Activated CD4-positive, alpha-beta T cell treated with anti-CD3 and anti-CD28 coated beads for 1 hour (primary cell): ENCODE measurements at places on chromosomes 16 and 17.

GRCh38 chr17:57915544-57915943 is 39.7 kb downstream of the CUEDC1 start:
- DNase-seq, result no peak

DNA sequence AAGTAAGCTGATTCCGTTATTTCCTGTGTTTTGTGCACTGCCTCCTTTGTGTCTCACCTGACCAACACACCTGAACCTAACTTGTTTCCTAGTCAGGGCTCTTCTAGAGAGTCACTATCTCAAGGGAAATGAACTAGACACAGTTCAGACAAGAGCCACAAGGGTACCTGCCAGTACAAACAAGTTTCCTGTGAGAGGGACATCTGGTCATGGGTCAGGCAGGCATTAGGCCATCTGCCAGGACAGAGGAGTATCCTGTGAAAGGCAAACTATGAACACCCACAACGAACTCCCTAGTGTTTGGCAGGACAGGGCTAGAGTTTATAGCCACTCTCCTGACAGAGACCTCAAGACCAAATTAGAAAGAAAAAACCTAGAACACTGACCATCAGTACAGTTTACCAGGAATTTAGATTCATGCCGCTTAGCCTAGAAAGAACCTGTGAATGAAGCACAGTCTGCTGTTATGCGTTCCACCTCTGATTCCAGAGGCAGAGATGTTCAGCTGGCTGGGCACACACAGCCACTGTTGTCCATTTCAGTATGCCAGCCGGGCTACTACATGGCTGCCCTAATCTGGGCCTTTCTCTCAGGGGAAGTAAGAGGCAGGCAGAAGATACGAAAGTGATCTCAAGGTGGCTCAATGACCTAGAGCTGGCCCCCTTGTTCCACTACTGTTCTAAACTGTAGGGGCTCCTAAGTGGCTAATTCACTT is 20.7 kb upstream of the GLG1 start:
- no peak for DNase-seq

DNA sequence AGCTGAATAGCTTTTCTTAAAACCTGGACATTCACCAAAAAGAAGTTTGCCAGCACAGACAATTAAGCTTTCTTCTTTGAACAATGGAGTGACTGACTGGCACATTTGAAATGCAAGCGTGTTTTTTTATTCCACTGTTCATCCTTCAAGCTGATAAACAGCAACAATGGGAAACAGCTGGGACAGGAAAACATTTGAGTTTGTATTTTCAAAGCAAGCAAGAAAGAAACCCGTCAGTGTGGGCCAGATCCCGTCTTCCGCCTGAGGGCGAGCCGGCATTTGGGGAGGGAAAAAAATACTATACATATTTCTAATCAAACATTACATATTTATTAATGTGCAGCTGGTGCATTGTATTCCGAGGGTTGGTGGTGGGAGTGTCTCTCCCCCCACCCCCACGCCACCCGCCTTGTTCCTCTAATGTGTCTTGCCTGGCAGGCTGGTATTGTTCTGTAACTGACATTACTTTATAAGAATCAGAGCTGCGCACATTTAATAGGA is 94.3 kb downstream of the CYLD start:
- DNase-seq, result no peak

DNA sequence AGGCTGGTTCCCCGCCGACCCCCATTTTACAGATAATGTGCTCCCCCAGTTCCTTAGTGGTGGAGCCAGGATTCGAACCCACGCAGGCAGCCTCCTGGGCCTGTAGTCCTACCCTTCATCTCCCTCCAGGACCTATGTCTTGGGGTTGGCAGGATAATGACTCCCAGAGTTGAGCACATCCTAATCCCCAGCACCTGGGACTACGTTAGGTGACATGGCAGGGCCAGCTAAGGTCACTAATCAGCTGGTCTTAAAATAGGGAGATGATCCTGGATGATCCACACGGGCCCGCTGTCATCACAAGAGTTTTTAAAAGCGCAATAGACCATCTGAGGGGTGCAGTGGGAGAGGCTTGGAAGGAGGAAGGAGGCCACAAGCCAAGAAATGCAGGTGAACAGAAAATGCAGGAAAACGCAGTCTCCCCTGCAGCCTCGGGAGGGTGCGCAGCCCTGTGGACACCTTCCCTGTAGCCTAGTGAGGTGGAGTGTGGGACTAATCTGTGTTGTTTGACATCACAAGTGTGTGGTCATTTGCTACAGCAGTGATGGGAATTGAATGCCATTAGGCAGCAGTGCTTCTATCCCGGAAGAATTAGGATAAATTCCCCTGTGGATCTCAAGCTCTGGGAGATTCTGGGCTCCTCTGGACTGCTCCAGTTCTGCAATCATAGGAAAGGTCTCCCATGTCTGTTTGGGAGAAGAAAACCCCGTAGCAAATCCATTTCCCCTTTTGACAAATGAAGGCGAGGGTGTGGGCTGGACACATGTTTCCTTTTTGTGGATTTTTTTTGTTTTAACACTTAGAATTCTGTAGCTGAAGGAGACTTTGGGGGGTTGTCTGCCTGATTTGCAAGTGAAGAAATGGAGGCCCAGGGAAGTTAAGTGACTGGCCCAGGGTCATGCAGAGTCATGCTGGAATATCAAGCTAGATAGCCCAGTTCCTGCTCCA is 297.7 kb downstream of the SEC14L1 start:
- DNase-seq, result no peak

- DNase-seq, result no peak
Measured at GRCh38 chr17:28874750-28875149, 19.9 kb downstream of the ERAL1 start.

DNA sequence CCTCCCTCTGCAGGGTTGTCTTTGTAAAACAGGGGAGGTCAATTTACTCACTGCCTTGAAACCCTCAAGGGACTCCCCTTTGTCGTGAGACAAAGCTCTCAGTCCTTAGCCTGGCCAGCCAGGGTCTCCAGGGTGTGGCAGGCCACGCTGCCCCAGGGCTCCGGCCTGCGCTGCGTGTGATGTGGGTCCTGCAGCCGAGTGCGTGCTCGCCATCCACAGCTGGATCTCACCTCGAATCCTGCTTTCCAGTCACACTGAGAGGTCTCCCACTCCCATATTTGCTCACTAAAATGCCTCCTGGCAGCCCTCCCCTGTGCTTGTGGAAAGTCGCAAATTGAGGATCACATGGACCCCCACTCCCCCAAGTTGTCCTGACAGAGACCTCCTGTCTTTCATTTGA is 10.0 kb upstream of the CLEC18C start:
- no peak for DNase-seq

DNA sequence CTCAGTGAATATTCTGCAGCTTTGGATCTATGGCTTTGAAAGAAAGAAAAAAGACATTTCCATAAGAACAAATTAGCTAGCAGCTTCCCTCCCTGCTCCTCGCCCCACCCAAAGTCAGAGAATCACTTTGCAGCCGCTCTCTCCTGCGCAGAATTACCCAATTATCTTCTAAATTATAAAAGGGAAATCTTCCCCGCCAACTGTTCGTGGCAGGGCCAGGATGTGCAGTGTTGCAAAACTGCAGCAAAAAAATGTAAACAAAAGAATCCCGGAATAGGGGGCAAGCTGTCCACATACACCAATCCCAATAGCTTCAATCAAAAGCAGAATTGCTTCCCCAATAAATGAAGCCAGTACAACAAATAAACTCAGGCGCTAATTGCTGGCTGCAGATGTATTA is 510.6 kb downstream of the RBFOX1 start:
- no peak for DNase-seq

- peak; percentile 49 for DNase-seq
Measured at GRCh38 chr16:49407873-49408550, 34.4 kb downstream of the C16orf78 start.

DNA sequence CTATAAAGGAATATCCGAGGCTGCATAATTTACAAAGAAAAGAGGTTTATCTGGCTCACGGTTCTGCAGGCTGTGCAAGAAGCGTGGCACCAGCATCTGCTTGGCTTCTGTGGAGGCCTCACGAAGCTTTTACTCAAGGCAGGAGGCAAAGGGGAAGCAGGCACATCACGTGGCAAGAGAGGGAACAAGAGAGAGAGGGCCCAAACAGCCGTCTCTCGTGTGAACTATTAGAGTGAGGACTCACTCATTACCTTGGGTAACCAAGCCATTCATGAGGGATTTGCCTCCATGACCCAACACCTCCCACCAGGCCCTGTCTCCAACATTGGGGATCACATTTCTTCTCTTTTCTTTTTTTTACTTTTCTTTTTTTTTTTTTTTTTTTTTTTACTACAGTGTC is 7.5 kb upstream of the ALKBH5 start:
- no peak for DNase-seq

DNA sequence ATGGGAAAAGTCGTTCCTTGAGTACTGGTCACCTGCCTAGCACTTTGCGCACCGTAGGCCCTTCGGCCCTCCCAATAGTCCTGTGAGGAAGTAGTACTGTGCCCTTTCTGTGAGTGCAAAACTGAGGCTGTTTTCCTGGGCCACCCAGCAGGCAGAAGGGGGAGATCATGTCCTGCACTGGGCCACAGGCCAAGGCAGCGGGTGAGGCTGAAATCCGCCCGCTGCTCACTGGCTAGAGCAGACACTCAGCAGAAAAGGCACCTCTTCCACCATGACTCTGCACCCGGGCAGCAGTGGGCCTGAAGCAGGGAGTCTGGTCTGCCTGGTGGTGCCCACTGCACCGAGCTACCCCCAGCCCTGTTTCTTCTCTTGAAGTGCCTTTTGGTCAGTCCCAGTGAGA is 20.2 kb downstream of the METTL22 start:
- DNase-seq, result no peak

GRCh38 chr16:84156342-84156784 is 11.3 kb downstream of the DNAAF1 start:
- DNase-seq, result no peak

- DNase-seq, result no peak
Measured at GRCh38 chr16:51542981-51543815, 392.1 kb upstream of the SALL1 start.

- no peak for DNase-seq
Measured at GRCh38 chr16:24499193-24499814, 40.1 kb upstream of the RBBP6 start.

DNA sequence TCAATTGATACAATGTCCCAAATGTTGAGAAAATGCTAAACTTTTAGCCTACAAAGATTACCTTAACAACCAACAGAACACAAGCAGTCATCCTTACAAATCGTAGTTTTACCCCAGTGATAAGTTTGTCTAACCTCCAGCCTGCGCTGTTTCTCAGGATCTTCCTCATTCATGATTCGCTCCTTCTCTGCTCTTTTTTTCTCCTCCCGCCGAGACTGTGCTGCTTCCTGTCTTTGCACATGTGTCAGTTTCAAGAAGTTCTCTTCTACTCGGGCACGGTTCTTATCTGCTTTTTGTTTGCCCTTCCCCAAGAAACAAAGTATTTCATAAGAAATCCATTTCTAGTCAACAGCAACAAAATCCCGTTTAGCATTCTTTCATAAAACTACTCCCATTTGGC is 10.2 kb upstream of the STRADA start:
- DNase-seq, result no peak

DNA sequence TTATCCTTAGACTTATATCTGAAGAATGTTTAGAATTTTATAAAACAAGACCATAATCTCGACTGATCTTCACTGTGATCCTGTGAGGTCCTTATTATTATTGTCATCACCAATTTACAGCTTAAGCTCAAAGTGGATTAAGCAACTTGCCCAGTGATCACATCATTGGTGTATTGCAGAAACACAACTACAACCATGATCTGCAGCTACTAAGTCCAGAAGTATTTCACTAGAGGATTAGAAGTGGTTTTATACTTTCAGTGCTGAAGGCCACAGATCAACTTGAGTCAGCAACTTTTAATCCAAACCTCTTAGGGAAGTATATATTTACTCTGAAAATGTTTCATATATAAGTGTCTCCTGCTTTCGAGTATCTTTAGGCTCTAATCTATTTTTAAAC is 624.3 kb upstream of the SOX9 start:
- no peak for DNase-seq

DNA sequence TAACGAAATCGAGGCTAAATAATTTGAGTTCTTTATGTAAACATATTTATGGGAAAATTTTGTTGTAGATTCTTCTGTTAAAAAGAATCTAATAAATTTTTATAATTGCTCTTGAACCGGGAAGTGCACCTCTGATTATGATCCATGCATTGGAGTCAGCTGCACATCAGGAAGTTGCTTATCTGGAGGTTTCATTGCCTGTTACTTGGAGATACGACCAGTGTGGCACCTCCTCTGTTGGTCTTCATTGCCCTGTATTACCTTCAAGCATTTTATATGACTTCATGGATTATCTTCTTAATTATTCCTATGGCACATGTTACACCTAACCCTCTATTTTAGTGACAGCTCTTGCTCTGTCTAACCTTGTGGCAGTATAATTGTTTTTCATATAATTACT is 312.6 kb upstream of the TBX2 start:
- DNase-seq, result no peak

DNA sequence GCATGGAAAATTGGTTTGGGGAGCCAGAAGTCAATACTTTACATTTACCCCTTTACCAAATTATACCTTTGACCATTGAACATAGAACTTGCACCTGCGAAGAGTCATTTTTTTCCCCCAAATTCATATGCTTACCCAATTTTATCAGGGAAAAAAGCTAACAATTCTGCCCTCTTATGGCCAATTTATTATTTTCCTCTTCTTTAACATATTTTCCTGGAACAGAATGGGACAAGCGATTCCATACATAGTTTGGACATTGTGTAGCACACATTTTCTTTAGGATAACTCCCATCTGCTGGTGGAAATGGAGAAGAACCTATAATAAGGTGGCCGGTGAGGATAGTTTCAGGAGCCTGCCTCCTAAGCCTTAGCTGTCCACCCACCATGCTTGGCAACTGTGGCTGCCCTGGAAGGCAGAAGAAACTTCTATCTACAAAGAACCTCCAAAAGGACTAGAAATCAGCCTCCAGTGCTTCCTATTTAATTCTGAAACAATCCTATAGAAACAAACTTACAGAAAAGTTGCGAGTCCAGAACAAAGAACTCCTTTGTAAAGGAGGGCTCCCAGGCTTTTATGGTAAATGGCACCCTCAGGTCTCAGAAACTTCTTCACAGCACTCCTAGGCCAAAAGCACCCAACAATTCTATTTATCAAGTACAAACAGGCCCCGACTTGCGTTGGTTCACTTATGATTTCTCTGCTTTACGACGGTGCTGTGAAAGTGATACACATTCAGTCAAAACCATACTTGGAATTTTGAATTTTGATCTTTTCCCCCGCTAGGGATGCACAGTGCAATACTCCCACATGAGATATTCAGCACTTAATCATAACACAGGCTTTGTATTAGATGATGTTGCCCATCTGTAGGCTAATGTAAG is 64.1 kb upstream of the CACNG4 start:
- DNase-seq, result no peak

- no peak for DNase-seq
Measured at GRCh38 chr17:43530288-43531081, 15.7 kb downstream of the ETV4 start.

DNA sequence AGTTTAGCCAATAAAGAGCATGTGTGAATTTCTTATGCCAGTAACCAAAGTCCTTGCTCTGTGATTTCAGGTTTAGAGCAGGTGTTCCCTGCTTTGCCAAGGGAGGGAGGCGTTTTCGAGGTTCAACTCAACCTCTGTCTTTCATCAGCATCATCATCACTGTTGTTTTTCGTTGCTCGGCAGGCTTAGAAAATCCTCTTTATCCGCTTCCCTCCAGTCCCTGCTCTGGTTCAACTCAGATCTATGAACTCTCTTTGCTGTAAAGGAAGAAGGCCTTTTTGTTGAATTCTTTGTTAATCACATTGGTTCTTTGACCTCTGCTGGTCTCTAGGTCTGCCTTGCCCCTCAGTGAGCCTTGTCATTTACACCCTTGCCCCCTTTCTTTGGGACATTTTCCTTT is 243.9 kb upstream of the RBFOX1 start:
- DNase-seq, result no peak

- DNase-seq, result no peak
Measured at GRCh38 chr17:6244796-6245195, 174.6 kb downstream of the WSCD1 start.

- DNase-seq, result peak; percentile 29
Measured at GRCh38 chr17:1573932-1574696, 11.5 kb upstream of the PITPNA start.
